ENCODE measurements at places on chromosomes 16 and 17.

DNA sequence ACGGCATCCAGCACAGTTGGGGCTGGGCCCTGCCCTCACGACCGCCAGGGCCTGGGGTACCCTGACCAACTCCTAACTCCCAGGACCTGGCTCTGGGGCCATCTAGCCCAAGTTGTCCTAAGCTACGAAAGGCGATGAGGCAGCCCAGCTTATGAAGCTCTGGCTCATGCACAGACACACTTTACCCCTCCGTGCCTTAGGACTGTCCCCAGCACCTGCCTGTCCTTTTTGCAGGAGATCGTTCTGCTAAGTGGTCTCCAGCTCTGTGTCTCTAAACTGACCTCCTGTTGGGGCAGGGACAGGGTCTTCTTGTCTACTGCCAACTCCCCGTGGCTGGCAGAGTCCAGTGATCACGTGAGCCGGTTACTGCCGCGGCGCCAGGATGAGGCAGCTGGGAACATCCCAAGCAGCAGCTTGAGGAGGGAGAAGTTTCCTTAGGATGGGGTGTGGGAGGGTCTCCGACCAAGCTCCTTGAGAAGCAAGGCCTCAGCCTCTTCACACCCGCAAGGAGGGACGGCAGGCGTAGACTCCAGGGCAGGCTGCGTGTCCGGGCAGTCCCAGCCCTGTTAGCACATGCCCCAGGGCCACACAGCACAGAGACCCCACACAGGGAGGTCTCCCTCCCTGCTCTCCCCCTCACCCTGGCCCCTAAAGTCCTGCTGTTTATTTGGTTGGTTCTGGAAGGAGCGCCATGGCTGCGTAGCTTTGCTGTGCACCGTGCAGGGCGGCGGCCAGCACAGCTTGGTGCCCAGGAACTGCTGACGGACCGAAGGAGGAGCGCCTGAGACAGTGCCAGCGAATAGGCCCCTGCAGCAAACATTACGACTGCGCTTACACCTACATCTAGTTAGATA lies 16.4 kb upstream of the METRNL start:
- DNase-seq = no peak

GRCh38 chr17:46868689-46869187 lies 17.4 kb downstream of the WNT9B start:
- DNase-seq = no peak

DNA sequence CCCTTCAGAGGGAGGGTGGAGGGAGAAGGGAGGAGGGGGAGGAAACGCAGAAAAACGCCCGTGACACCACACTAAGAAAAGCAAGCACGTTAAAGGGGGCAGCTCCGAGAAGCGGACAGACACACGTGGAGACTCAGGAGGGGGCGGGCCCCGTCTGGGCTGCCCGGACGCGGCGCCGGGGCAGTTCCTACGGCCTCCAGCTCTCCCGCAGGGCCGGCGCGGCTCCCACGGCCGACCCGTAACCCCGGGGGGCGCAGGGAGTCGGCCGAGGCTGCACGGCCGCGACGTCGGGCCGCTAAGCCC lies 362 bp downstream of the KLHDC4 start:
- DNase-seq = no peak

DNA sequence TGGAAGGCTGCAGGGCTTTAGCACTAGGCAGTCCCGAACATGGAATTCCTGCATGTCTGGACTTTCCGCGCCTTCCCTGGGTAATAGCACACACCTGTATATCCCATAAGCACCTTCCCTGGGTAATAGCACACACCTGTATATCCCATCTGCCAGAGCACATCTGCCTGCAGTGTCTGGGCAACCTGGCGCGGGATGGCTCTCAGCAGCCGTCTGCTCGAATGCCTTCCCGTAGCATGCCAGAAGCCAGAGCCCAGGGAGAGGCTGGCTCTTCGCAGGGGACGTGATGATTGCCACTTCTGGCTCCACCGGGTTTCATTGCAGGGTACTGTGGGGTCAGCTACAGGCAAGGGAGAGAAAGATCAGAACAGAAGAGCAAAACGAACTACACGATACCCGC lies 21.3 kb downstream of the MBTPS1 start:
- no peak for DNase-seq

DNA sequence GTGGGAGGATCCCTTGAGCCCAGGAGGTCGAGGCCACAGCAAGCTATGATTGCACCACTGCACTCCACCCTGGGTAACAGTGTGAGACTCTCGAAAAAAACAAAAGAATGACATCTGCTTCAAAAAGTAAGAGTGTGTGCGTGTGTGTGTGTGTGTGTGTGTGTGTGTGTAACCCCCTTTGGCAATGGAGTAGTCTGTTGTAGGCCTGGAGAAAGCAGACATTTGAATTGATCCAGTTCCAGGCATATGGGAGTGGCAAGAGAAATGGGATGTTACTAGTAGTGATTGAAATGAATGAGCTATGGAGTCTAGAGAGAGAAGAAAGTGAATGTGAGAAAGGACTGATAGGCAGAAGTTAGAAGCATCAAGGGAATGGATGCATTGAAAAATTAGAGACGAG lies 9.9 kb downstream of the CASC3 start:
- no peak for DNase-seq

GRCh38 chr16:81823111-81823510 lies 44.0 kb downstream of the PLCG2 start:
- DNase-seq = no peak

DNA sequence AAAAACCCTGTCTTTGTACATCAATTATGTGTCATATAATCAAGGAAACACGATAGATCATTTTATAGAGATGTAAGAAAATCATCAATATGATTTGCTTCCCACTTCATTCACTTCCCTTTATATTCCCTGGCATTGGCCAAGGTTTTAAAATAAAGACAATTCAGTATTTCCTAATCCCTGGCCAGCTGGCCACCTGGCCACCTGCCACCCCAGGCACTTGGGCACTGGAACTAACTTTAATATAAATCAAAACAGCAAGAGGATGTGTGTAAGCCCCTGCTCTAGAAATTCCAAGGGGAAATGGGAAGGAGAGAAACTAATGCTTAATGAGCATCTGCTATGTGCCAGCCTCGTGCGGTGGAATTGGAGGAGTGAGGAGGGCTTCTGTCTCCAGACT lies 58.6 kb upstream of the TOB1 start:
- no peak for DNase-seq

- DNase-seq = no peak
Measured at GRCh38 chr17:35799942-35800341, 4.5 kb upstream of the MMP28 start.

GRCh38 chr16:90035902-90036301 lies 16.6 kb upstream of the DBNDD1 start:
- DNase-seq = no peak

GRCh38 chr16:70018254-70018653 lies 67.1 kb downstream of the CLEC18A start:
- DNase-seq = no peak

GRCh38 chr17:45907750-45908395 lies 13.5 kb downstream of the MAPT start:
- DNase-seq = no peak

DNA sequence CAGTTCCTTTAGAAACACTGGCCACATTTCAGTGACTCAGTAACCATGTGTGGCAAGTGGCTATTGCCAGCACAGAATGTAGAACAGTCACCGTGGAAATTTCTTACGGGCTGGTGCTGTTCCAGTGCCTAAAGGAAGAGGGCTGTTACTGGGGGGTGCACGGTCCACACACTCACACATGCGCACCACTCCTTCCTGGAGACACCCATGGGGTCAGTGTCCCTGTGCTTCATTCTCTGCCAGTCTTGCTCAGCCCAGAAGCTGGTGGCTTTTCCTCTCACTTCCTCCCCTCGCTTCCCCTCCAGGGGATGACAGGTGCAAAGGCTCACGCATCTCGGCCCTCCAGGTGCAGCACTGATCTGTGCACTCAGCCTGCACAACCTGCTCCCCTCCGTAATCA lies 115.6 kb downstream of the CCDC182 start:
- DNase-seq = peak; percentile 41

- DNase-seq = no peak
Measured at GRCh38 chr17:64217249-64217691, 45.8 kb downstream of the TEX2 start.

GRCh38 chr17:73292031-73292531 lies 19.7 kb downstream of the CDC42EP4 start:
- DNase-seq = no peak

GRCh38 chr16:50254072-50254471 lies 12.3 kb upstream of the ADCY7 start:
- DNase-seq = no peak

GRCh38 chr17:49676276-49676868 lies 1.5 kb downstream of the SPOP start:
- no peak for DNase-seq

DNA sequence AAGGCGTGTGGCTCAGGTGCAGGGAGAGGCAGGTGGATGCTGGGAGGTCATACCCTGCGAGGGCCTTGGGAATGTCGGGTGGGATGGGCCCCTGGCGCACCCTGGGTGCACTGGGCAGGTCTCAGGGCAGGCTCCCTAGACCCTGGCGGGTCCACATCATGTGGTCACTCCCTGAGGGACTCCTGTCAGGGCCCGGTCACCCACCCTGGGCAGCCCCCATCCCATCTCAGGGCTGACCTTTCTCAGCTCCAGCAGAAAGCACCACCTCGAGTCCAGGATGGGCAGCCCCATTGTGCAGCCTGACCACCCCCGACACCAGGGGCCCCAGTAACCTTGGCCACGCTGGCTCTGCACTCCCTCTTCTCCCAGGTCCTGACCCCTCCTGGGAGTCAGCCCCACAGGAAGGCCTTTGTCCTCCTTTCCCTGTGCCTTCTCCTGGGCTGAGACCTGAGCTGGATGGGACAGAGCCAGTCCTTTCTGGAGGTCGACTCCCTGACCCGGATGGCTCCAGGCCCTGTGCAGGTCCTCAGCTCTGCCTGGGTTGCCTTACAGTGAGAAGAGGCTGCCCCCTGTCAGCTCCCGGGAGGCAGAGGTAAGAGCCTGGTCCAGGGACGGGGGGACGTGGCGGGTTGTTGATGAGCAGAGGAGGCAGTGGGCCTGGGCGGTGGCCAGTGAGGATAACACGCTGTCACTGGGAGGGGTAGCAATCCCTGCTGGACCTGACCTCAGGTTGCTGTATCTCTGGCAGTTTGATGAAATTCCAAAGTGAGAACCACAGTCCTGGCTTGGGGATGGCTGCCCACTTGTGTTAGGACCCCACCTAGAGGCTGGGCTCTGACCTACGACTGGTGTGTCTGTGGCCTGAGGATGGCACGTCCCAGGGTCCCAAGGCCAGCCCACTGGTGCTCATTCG lies 77.9 kb downstream of the GOSR1 start:
- no peak for DNase-seq

GRCh38 chr16:62034231-62035114 lies 1.8 kb downstream of the CDH8 start:
- DNase-seq = no peak

- no peak for DNase-seq
Measured at GRCh38 chr16:80457871-80458270, 82.9 kb upstream of the DYNLRB2 start.

DNA sequence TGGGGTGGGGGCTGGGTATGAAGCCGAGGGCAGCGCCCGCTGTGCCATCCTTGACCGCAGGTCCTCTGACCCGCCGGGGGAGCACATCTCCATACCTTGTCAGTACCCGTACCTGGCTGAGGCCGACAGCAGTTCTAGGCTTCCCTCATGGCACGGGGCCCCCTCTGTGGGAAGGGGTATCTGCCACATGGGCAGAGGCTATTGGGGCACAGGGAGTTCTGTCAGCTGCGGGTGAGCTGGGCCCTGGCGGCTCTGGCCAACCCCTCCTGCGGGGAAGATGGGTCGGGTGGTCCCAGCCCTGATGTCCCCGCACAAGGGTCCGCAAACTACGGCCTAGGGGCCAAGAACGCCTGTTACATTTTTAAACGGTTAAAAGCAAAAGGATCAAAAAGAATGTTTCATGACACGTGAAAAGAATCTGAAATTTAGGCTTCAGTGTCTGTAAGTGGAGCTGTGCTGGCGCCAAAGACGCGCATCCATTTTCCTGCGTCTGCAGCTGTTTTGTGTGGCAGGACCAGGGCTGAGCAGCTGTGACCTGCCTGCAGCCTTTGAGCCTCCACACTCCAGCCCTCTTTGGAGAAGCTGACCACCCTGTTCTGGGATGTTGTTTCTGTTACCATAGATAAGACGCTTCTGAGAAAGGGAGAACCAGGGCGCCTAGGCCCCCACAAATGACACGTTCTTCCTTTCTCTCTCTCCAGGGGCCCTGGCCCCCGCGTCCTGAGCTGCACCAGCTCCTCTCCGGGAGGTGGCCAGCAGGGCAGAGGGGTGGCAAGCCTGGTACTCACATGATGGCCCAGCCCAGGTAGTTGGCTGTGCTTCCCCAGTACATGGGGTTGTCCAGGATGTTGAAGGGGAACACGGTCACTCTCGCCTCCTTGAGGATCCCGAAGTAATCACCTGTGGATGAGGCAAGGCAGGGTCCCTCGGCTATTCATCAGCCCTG lies 12.7 kb upstream of the RASD1 start:
- DNase-seq = no peak

DNA sequence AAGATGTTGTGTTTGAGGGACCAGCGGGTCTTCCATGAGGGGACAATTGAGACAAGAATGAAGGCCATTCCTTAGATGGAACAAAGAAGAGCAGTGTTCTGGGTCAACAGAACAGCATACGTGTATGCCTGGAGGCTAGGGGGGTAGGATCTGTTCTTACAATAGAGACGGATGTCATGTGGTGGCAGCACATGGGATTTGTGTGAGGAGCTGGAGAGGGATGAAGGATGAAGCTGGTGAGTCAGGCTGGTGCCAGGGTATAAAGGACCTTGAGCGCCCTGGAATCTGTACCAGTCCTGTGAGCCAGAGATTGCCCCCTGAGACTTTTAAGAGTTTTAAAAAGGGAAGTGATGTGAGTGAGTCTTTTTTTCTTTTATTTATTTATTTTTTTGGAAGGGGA lies 22.8 kb upstream of the WFDC1 start:
- no peak for DNase-seq

GRCh38 chr17:55624772-55625433 lies 97.8 kb downstream of the TMEM100 start:
- no peak for DNase-seq

- DNase-seq = peak; percentile 47
Measured at GRCh38 chr17:17041018-17041521, 1.2 kb upstream of the MPRIP start.

- peak; percentile 98 for DNase-seq
Measured at GRCh38 chr17:81537856-81538555, 9.8 kb downstream of the FSCN2 start.

- DNase-seq = no peak
Measured at GRCh38 chr16:85416228-85417109, 196.7 kb upstream of the GSE1 start.

GRCh38 chr17:50289991-50290702 lies 15.9 kb downstream of the TMEM92 start:
- no peak for DNase-seq

- DNase-seq = no peak
Measured at GRCh38 chr16:47904691-47905090, 251.1 kb downstream of the ABCC12 start.
